ENCODE measurements at places on chromosomes 7 and 10.

GRCh38 chr10:28920091-28920490 is 242.8 kb downstream of the BAMBI start:
- DNase-seq = no peak

DNA sequence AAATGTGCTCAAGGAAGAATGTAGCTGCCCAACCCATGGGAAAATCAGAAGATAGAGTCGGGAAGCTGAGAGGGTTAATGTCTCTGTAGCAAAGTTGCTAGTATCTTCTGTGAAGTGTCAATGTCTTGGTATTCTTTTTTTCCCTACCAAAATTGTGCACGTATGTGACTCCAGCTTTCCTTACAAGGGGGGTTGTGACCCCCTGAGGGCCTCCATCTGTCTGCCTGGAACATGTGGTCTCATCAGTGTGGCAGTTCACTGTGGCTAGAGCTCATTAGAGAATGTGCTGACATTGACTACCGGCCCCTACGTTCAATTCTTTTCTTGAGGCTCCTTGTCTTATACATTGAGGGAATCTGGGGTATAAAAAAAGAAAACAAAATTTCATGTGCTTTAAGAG is 725.2 kb upstream of the CELF2 start:
- no peak for DNase-seq

GRCh38 chr7:46291601-46292150 is 370.6 kb upstream of the IGFBP3 start:
- DNase-seq = no peak

DNA sequence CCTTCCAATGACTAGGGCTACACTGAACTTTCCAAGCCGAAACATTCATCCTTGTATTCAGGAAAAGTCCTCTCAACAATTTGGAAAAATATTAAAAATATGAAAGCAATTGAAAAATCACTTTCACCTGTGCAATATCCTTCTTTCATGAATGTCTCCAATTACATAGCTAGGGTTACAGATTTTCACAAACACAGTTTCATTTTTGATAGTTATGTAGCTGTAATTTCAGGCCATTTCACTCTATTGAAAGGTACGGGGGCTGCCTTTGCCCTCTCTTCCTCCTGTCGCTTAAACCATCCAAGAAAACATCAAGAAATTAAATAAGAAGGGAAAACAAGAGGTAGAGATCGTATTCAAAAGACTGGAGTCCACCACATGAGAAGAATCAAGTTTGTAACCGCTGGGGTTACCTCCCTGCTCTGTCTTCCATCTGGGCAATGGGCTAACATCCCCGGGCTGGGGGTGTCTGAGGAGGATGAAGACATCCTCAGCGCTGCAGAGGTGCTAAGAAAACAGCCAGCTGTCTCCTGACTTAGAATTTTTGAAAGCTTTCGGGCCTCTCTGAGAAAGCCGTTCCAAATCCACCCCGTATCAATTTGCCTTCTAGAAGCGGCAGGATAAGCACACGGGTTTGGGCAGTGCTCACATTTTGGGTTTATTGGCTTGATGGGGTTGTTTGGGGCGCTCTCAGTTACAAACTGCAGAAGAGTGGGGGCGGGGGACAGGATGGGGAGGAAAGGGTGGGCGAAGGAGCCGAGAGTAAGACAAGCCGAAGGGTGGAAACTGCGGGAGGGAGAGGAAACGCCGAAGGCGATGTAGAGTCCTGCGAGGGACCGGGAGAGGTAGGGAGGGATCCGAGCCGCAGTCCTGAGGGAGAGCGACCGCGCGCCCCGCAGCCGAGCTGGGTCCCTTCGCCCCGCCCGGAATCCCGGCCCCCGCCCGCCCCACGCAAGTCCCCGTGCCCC is 24.3 kb upstream of the VAX1 start:
- no peak for DNase-seq

- no peak for DNase-seq
Observed at GRCh38 chr10:118171861-118172260, 125.1 kb upstream of the RAB11FIP2 start.

DNA sequence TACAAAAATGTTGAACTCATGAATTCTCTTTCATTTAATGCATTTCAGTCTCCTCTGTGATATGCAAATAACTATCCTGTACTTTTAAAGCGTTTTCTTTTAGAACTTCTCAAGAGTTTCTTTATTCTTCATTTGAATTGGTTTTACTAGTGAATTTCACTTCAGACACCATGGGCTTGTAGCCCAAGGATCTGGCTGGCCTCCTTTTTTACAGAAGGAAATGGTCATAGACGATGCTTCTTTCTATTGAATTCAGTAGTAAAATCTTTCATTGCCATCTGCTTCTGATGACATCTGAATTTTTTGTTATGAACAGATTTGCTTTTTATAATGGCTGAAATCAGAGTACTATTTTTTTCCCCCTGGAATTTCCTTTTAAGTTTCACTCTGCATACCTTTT is 135.2 kb upstream of the ETV1 start:
- no peak for DNase-seq

DNA sequence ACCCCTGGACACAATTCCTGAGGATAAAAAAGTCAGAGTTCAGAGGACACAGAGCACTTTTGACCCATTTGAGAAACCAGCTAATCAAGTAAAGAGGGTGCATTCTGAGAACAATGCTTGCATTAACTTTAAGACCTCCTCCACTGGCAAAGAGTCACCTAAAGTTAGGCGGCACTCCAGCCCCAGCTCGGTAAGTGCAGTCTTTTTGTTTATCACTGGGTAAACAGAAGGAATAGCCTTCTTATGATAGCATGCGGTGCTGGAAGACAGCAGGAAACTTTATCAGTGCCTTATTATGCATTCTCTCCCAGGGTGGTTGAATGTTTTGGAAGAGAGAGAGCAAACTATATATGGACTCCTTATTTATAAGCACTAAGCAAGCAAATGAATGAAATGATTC is 130.5 kb downstream of the CDK14 start:
- no peak for DNase-seq

DNA sequence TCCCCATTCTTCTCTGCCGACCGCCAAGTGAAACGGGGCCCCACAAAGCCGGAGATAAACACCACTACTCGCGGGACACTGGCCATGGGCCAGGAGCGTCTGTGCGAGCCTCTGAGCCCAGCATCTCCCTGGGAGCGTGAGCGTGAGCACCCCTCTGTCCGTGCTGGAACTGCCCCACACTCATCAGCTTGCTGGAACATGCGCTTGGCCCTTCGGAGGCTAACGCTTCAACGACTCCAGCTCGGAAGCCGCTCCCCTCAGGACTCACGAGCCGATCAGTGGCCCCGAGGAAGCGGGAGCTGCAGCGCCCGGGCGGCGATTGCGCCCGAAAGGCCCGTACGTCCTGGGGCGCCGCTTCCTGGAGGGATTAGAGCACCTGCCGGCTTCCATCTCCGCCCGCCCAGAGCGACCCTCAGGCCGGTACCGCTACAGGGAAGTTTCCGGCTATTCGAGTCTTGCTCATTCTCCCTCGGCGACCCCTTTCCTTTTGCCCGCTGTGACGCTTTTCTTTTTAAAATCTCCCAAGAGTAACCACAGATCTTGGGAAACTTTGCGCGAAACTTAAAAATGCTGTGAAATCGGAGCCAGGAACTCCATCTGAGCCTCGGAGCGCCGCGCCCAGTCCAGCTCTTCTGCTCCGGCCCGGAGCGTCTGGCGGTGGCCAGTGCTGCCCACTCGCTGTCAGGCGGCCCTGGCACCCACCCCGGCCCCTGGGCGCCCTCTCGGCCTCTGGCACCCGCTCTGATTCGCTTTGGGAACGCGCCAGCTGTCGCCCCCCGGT is 1.0 kb downstream of the TLL2 start:
- DNase-seq = no peak
